ENCODE measurements at places on chromosomes 1 and 21.

DNA sequence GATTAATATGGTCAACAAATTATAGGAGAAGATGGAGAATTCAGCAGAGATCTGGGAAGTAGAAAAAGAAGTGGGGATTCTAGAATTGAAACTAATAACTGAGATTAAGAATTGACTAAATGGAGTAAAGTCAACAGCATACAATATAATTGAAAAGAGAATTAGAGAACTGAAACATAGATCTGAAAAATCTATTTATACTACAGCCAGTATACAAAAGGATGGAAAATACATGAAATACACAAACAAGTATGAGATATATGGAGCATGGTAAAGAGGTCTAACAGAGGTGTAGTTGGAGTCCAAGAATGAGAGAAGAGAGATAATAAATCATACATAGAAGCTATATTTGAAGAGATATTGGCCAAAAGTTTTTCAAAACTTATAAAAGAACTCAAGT lies 235.2 kb downstream of the FGGY start:
- DNase-seq: no peak

DNA sequence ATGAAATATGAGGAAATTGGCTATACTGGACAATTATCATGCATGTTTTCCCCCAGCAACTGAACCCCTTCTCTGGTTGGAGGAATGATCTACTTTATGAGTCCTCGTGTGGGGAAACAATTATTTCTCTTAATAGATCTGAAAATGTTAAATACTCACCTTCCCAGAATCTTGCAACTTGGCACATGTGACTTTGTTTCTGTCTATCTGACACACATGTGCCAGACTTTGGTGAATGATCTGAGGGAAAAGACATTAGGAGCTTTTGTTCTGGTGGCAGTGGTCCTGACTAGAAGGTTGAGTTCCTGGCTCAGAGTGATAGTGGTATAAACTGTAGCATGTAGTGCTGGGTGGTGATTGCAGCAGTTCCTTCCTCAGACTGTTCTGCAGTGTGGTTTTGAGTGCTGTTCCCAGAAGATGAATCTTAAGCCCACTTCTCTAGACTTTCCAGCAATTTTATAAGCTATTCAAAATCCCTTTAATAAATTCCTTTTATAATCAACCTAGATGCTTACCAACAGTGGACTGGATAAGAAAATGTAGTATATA lies 59.3 kb upstream of the B3GALNT2 start:
- no peak for DNase-seq

GRCh38 chr1:221449801-221450470 lies 292.0 kb downstream of the DUSP10 start:
- no peak for DNase-seq

GRCh38 chr1:76867342-76868130 lies at the start of gene ST6GALNAC5:
Gene ST6GALNAC5, plus strand, starts transcription at chr1:76867480.
- DNase-seq: no peak

GRCh38 chr1:98940722-98941079 lies 64.0 kb downstream of the PLPPR5 start:
- DNase-seq: no peak

GRCh38 chr1:218558271-218558810 lies 213.2 kb downstream of the TGFB2 start:
- DNase-seq: no peak

GRCh38 chr21:42807938-42808613 lies 71.3 kb downstream of the WDR4 start:
- DNase-seq: no peak

DNA sequence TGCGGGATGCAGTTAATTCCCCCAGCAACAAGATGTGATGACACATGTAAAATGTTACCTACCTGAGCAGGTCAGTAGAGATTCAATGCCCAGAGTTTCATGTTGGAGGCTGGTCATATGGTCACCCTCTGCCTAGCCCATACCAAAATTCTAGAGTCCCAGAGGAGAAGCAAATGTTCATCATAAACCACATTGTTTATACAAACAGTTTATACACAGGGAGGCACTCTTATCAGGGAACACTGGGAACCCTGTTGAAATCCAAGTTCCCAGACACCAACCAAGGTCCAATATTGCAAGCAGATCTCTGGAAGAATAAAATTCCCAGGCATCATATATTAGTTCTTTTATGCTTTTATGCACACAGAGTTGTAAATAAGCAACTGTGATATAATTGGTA lies 10.5 kb downstream of the HAO2 start:
- DNase-seq: no peak

DNA sequence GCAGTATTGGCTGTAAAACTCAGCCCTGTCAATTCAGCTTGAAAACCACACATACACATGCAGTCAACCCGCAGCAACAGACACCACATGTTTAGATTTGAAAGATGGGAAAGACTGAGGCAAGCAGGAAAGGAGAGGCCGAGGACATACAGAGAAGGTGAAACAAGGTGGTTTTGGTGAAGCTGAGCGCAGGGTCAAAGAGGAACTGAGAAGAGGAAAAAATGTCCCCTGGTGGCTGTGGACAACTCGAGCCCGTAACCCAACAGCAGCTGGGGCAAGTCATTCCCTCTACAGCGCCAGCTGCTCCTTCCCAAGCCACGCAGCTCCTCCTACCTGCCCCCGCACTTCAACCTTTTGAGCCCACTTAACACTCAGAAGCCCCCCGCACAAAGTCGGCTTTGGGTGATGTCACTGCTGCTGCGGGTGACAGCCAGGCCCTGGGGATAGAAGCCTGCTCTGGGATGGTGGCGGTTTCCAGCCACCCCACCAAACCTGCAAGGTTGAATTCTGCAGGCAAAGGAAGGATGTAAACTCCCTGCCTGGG lies 63.0 kb downstream of the KCNN3 start:
- no peak for DNase-seq

DNA sequence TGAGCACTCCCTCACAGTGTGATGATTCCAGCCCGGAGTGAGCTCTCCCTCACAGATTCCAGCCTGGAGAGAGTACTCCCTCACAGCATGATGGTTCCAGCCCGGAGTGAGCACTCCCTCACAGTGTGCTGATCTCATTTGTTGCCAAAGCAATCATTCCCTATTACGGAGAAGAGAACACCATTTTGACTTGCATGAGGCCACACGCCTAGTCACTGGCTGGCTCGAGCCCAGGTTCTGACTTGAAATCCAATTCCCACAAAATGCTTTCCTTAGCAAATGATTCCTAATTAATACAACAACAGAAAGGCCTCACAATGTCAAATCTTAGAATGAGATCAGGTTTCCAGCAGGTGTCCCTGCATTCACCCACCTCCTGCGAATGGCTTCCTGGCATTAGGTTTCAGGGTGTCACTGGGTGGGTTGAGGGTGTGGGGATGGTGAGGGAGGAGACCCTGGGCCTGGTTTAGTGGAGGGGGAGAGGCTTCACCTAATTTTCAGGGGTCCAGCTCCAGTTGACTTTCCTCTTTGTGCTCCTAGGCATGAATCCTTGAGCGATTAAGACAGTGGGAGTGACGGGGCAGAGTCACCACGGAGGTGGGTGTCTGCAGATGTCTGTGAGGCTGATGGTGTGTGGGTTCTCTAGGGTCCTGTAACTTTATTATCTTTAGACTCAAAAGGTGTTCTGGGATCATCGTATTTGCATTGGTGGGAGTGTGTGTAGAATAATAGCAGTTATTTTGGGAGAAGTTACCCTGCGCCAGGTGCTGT lies 158.5 kb downstream of the KCNJ6 start:
- no peak for DNase-seq

- no peak for DNase-seq
These were observed 186.4 kb downstream of the ZBTB18 start for GRCh38 chr1:244237445-244237844.

DNA sequence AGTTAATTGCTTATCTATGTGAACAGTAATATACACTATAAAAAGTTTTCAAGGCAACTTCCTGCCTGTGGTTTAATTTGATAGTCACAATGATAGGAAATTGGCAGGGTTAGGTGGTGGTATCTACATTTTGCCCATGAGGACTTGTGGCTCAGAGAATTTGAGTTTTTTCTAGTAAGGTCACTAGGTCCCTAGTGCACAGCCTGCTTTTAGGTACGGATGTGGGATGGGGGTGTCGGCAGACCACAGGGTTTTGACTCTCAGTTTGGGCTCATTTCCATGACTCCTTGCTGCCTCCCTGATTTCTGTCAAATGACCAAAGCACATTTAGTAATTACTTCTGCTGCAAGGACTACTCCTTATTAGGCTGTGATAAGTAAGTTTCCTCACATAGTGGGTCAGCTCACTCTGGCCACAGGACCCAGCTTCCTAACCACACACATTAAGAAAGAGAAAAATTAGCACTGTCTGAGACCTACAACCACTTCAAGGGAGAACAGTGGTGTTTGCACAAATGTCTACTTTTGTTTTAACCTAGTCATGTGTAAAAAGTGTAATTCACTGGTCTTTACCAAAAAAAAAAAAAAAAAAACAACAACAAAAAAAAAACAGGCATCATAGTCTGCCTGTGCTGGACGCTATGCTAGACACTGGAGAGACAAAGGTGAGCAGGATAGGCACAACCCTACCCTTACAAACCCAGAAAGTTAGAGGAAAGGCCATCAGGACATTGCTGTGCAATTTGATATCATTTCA lies 43.7 kb downstream of the MRPL39 start:
- DNase-seq: no peak
